ENCODE measurements at places on chromosomes 11 and 22.
A peak's percentile ranks its signal among the peaks of the same experiment; 100 is the strongest.

DNA sequence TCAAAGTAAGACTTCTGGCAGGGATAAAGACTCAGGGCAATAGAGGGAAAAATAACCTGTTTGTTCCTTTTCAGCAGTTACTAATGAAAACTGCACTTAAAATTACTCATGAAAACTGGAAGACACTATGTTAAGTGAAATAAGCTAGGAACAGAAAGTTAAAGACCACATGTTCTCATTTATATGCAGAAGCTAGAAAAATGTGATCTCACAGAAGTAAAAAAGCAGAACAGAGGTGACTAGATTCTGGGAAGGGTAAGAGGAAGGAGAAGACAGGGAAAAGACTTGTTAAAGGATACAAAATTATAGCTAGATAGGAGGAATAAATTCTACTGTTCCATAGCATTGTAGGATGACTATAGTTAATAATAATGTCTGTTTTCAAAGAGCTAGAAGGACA is 22.2 kb downstream of the HPS5 start:
- H3K4me1 ChIP-seq, result no peaks in the 10 kb centered on the region
- DNase-seq, result no peak
- H3K27ac ChIP-seq, result no peak overlapping the region
- no peak overlapping the region for H3K4me3 ChIP-seq
- no peaks in the 10 kb centered on the region for H3K27me3 ChIP-seq

DNA sequence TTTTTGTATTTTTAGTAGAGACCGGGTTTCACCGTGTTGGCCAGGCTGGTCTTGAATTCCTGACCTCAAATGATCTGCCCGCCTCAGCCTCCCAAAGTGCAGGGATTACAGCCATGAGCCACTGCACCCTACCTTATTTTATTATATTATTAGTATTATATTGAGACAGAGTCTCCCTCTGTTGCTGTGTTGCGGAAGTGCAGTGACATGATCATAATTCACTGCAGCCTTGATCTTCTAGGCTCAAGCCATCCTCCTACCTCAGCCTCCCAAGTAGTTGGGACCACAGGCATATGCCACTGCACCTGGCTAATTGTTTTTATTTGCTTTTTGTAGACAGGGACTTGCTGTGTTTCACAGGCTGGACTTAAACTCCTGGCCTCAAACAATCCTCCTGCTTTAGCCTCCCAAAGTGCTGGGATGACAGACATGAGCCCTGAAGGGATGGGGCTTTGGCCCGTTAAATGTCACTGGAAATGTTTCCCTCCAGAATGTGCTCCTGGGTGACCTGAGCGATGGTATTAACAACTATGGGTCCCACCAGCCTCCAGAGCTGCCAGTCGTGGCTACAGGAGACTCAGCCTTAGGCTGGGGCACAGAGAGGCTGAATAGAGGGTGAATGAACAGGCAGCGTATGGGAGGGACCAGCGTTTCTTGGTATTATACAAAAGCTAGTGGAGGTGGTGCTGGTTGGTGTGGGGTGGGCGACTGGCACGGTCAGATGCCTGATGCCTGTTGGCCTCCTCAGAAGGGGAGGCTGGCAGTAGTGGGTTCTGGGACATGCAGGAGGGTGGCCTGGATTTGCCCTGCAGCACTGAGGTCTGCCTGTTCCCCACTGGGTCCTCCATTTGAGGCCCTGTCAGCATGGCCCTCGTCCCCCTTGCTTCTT is 7.3 kb downstream of the TANGO2 start:
- peaks cover 13% of the 10 kb centered on the region for H3K4me1 ChIP-seq
- no peak for DNase-seq
- H3K27ac ChIP-seq, result no peak overlapping the region
- H3K36me3 ChIP-seq, result peaks cover 2% of the 10 kb centered on the region
- H3K4me3 ChIP-seq, result no peak overlapping the region

- peaks cover 4% of the 10 kb centered on the region for H3K4me1 ChIP-seq
- H3K36me3 ChIP-seq, result no peaks in the 10 kb centered on the region
- no peak for DNase-seq
- H3K27me3 ChIP-seq, result peaks cover 3% of the 10 kb centered on the region
- H3K4me3 ChIP-seq, result no peak overlapping the region
- no peak overlapping the region for H3K27ac ChIP-seq
Observed at GRCh38 chr11:111574373-111575225, 27.6 kb upstream of the SIK2 start.

DNA sequence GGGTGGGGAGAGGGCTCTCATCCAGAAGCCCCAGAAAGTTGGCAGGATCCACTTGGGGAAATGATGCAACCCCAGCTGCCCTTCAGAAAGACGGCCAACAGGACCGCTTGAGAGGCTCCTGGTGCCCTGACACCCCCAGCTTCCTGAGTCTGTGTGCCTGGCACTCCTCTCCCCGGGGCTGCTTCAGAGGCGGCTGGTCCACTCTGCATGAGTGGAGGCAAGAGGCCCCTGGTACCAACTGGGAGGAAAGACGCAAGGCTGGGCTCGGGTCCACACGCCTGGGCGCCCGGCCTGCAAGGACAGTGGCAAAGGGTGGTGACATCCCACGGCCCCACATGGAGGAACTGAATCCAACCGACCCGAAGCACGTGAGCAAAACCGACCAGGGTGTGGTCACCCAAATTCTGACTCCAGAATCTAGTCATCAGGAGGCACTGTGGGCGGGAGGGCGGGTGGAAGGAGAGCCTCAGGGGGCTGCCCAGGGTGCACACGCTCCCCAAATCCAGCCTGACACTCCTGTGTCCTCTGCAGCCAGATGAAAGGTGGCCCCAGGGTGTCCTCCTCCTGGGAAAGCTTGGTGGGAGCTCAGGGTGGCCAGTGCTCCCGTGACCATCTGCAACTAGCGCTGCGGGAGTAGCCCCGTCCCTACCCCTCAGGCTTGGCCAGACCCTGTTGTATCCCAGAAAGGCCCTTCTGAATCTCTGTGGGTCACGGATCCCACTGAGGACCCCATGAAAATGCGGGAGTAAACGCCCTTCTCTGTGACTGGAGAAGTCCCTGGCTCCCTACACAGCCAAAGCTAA is 3.7 kb downstream of the RNH1 start:
- peak; percentile 41 for DNase-seq
- peak overlapping the region; percentile 97 for H3K4me3 ChIP-seq
- H3K36me3 ChIP-seq, result peaks cover 15% of the 10 kb centered on the region

DNA sequence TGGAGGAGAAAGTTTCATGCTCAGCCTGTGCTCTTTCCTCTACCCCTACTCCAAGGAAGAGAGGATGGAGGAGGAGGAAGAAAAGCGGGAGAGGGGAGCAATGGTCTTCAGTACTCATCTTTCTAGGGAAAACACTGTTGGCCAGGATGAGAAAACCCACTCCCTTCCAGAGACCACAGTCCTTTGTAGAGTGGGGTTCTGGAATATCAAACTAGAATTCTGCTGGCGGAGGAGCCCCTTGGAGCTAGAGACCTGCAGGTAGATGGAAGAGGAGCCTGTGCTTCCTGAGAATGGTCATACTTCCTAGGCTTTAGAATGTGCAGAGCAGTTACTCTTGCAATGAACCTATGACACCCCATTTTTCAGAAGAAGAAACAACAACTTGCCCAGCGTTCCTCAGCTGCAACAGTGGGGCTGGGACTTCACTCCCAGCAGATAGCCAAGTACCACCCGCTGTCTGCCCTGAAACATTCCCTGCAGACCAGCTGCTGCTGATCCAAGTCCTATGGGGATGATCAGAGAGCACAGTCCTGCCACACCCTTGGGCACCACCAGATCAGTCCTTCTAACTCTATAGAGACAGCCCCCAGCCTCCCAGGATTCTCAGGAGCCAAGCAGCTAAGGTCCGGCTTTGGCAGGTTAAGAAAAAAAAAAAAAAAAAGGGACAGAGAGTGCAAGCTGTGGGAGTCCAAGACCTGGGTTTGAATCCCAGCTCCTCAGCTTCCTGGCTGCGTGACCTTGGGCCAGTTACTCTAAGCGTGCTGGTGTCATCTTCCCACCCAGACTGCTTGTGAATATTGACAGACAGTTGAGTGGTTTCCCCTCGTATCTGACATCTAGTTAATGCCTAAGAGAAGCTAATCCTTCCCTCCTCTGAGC is 664 bp downstream of the PTGDR2 start:
- DNase-seq, result no peak
- H3K4me1 ChIP-seq, result peaks cover 36% of the 10 kb centered on the region
- peaks cover 17% of the 10 kb centered on the region for H3K36me3 ChIP-seq
- H3K27ac ChIP-seq, result no peak overlapping the region
- no peaks in the 10 kb centered on the region for H3K27me3 ChIP-seq
- no peak overlapping the region for H3K4me3 ChIP-seq

- no peak overlapping the region for H3K27ac ChIP-seq
- H3K4me3 ChIP-seq, result no peak overlapping the region
- DNase-seq, result no peak
- peaks cover 2% of the 10 kb centered on the region for H3K27me3 ChIP-seq
- no peaks in the 10 kb centered on the region for H3K36me3 ChIP-seq
- H3K4me1 ChIP-seq, result no peaks in the 10 kb centered on the region
Observed at GRCh38 chr11:30741039-30741550, 154.9 kb upstream of the MPPED2 start.

- DNase-seq, result no peak
- peaks cover 20% of the 10 kb centered on the region for H3K4me1 ChIP-seq
- no peak overlapping the region for H3K4me3 ChIP-seq
- H3K27me3 ChIP-seq, result no peaks in the 10 kb centered on the region
- H3K36me3 ChIP-seq, result no peaks in the 10 kb centered on the region
- no peak overlapping the region for H3K27ac ChIP-seq
Observed at GRCh38 chr11:72521664-72522063, 87.3 kb upstream of the CLPB start.

GRCh38 chr11:126105022-126105747 is 42.5 kb upstream of the CDON start:
- H3K36me3 ChIP-seq, result no peaks in the 10 kb centered on the region
- H3K4me1 ChIP-seq, result peaks cover 2% of the 10 kb centered on the region
- H3K27ac ChIP-seq, result no peak overlapping the region
- no peak for DNase-seq

DNA sequence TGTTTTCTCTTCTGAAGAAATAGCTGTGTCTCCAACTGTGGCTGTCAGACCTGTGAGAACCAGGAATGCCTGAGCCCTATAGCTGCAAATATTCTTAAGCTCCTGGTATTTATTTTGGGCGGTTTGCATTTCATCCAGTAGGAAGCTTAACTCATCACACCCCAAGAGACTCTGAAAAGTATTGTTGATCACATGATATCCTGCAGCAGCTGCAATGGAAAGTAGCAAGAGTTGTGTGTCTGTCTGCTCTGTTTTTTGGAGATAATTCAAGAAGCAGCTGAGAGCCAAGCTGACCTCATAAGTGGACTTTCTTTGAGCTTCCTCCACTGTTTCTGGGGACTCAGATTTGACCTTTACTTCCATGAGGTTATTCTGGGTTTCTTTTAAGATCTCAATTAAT is 36.4 kb upstream of the MRPL17 start:
- no peak for DNase-seq
- no peaks in the 10 kb centered on the region for H3K27me3 ChIP-seq
- peak overlapping the region; percentile 3 for H3K27ac ChIP-seq
- H3K4me1 ChIP-seq, result peaks cover 51% of the 10 kb centered on the region
- no peak overlapping the region for H3K4me3 ChIP-seq

DNA sequence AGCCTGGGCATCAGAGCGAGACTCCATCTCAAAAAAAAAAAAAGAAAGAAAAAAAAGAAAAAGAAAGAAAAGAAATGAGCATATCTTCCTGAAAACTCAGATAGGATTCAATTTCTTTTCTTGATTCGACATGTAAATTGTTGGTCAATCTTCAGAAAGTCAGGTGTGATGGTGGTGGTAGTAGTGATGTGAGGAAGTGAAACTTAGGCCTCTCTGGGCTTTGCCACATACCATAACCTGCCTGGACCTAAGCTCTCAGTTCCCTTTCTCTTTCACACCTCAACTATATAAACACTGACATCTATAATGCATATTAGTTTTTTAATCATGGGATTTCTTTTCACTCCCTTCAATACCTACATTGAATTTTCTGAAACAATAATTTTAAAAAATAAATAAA is 98.0 kb upstream of the TBCEL start:
- no peak for DNase-seq
- no peak overlapping the region for H3K4me3 ChIP-seq
- no peaks in the 10 kb centered on the region for H3K27me3 ChIP-seq
- no peaks in the 10 kb centered on the region for H3K4me1 ChIP-seq
- no peak overlapping the region for H3K27ac ChIP-seq

DNA sequence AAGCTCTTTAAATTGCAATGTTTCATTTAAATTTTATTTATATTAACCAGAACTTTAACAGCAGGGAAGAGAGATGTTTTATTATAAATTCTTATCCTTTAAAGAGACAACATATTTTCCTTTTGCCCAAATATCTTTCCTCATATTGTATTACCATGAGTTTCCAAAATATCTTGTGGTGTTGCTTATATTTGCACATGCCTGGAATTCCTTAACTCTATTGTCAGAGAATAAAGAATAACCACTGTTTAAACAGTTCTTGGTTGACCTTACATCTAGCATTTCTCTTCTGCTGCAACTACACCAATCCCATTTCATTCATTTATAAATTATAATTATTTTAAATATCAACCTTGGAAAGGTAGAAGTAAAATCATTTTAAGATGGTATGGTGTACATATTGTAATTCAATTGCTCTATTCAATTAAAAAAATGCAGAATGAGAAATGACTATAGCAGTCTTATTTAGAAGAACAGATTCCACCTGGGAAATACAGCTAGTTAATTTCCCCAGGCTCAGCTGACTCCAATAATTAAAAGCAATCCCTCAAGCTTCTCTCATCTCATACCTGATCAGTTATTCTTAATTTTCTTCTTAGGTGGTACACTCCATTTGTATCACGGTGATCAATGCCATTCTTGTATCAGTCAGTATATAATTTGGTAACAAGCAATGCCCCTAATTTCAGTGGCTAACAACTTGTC is 923.3 kb downstream of the KCNA4 start:
- no peaks in the 10 kb centered on the region for H3K27me3 ChIP-seq
- H3K4me1 ChIP-seq, result no peaks in the 10 kb centered on the region
- no peak overlapping the region for H3K27ac ChIP-seq
- no peak overlapping the region for H3K4me3 ChIP-seq

GRCh38 chr11:58286249-58286648 is 18.2 kb upstream of the OR10W1 start:
- no peak overlapping the region for H3K27ac ChIP-seq
- H3K4me3 ChIP-seq, result no peak overlapping the region
- DNase-seq, result no peak
- H3K4me1 ChIP-seq, result no peaks in the 10 kb centered on the region
- H3K27me3 ChIP-seq, result peaks cover 5% of the 10 kb centered on the region

DNA sequence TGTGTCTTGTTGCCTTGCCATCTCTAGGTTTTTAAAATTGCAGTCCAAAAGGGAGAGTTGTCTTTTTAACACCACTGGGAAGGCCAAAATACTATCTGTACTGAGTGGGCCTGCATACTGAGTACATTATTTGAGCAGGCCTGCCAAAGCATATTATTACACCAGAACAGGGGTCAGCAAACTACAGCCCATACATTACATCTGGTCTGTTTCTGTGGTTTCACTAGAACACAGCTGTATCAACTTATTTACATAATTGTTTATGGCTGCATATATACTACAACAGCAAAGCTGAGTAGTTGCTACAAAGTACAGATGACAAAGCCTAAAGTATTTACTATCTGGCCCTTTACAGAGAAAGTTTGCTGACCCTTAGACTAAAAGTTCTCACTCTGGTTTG is 74.0 kb downstream of the USP35 start:
- H3K27ac ChIP-seq, result no peak overlapping the region
- no peak for DNase-seq
- no peaks in the 10 kb centered on the region for H3K27me3 ChIP-seq
- no peaks in the 10 kb centered on the region for H3K36me3 ChIP-seq
